Esophagus squamous epithelium (tissue), 5 donors: ENCODE measurements at places on chromosomes 3 and 15. TPM values are rescaled to one million over a fixed set of nuclear protein-coding genes. Genes with fewer than 3 reads are reported as not detected.
A peak's percentile ranks its signal among the peaks of the same experiment; 100 is the strongest.

CADPS gene
- not detected for total RNA-seq

GRCh38 chr3:197495999-197496745 is 59.6 kb downstream of the BDH1 start:
- no peak overlapping the region for H3K4me3 ChIP-seq
- H3K27ac ChIP-seq = peak overlapping the region; percentile 82

LRTM1 gene
- total RNA-seq = not detected

GRCh38 chr15:35271371-35272043 is 186.4 kb upstream of the NANOGP8 start:
- DNase-seq = no peak
- H3K4me1 ChIP-seq = no peaks in the 10 kb centered on the region
- no peaks in the 10 kb centered on the region for H3K36me3 ChIP-seq
- no peaks in the 10 kb centered on the region for H3K27me3 ChIP-seq
- H3K4me3 ChIP-seq = no peak overlapping the region

DNA sequence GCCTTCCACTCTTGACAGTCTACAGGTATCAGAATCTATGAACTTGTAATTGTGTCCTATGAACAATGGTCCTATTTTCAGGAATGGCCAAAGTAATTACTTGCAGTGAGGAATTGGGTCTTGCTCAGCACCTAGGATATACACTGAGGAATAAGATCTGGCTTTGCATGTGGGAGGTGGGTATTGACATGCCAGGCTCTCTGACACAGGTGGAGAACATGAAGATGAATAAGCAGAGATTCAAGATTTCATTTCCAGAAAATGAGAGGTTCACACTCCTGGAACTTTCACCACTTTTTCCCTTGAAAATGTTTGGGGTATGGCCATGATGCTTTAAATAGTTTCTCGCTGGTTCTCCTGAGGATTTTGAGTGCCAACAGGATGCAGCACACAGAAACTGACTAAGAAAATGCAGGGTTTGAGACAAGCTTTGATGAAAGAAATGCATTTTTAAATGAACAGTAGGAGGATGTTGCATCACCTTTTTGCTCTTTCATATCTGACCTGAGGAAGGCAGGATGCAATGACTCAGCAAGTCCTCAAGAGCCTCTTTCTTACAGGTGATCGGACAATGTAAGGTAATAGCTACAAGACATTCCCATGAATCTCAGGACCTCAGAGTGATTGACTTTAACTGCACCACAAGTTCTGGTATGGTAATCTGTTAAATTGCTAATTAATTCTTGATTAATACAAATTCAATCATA is 3.7 kb downstream of the HRG start:
- no peak overlapping the region for H3K4me3 ChIP-seq
- no peaks in the 10 kb centered on the region for H3K27me3 ChIP-seq
- no peaks in the 10 kb centered on the region for H3K4me1 ChIP-seq
- H3K27ac ChIP-seq = no peak overlapping the region
- DNase-seq = no peak

DNA sequence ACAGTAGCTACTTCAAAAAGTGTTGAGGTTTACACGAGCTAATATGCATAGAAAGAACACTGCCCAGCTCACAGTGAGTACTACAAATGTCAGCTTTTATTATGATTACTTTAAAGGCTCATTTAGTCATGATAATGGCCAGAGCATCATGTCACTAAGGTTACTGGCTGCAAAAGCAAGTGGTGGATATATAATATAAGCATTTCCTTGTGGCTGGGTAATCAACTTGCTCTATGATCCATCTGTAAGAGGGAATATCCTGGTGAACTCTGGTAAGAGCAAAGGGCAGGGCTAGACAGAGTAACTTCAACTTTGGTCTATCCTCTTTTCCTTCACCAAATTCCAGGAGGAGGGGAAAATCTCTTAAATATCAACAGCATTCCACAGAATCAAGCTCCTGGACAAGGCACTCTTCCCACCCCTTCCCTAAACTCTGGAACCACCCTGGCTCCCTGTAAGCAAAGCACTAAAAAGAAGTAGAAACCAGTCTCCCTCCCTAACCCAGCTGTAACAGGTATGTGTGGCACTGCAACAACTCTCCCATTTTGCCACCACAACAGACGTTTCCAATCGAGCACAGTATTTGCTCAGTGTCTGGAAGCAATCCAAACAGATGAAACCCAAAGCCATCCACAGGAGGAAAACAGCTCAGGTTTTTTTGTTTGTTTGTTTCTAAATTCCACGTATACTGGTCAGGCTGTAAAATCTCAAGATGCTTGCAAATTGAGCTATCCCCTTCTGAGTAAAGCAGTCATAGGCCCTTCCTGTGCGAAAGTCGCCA is 13.4 kb downstream of the B4GALT4 start:
- H3K27me3 ChIP-seq = no peaks in the 10 kb centered on the region
- no peak overlapping the region for H3K4me3 ChIP-seq
- H3K4me1 ChIP-seq = no peaks in the 10 kb centered on the region

DNA sequence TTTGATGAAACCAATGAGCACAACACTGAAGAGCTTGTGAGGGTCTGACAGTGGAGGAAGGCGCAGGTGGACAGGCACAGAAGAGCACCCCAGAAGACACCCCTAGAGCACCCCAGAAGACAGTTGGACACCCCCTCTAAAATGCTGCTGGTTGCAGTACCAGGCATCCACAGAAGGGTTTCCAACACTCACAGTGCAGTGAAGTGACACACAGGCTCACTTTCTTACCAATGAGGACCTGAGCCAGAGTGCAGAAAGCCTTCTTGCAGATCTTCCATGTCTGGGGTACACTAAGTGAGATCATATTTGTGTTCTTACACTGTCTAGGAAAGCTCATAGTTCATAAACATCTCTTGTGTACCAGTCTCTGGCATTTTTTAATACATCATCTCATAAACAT is 27.6 kb downstream of the CCNL1 start:
- no peaks in the 10 kb centered on the region for H3K27me3 ChIP-seq
- no peaks in the 10 kb centered on the region for H3K36me3 ChIP-seq
- H3K4me1 ChIP-seq = peaks cover 15% of the 10 kb centered on the region
- no peak for DNase-seq
- H3K27ac ChIP-seq = no peak overlapping the region
- no peak overlapping the region for H3K4me3 ChIP-seq

- no peak overlapping the region for H3K27ac ChIP-seq
- no peak overlapping the region for H3K4me3 ChIP-seq
- no peaks in the 10 kb centered on the region for H3K27me3 ChIP-seq
- DNase-seq = no peak
- peaks cover 8% of the 10 kb centered on the region for H3K4me1 ChIP-seq
These were observed 28.6 kb upstream of the THRB start for GRCh38 chr3:24523215-24523614.

ZNF621 gene
- 8.3 TPM for total RNA-seq
